Heart right ventricle (tissue), 16 donors: ENCODE measurements at places on chromosomes 5 and 9. TPM values are rescaled to one million over a fixed set of nuclear protein-coding genes. Genes with fewer than 3 reads are reported as not detected.

The GCNT4 gene
- total RNA-seq = 0.34 TPM

The AMBP gene
- total RNA-seq = not detected

The ANKRD18A gene
- 4.5 TPM for total RNA-seq

The POU5F2 gene
- total RNA-seq = 0.33 TPM

The CXXC5 gene
- total RNA-seq = 38.7 TPM
